Hepatic stellate cell (primary cell): ENCODE measurements at places on chromosomes 5 and 9.

GRCh38 chr5:52760695-52761366, 26.9 kb upstream of the ITGA1 start:
- no peak for DNase-seq

- DNase-seq = no peak
These were observed 17.9 kb upstream of the NDUFB6 start for GRCh38 chr9:32590898-32591297.

- DNase-seq = no peak
These were observed 149.8 kb downstream of the MACIR start for GRCh38 chr5:103408408-103408807.

GRCh38 chr5:171520300-171521174, 101.1 kb downstream of the FGF18 start:
- DNase-seq = no peak

DNA sequence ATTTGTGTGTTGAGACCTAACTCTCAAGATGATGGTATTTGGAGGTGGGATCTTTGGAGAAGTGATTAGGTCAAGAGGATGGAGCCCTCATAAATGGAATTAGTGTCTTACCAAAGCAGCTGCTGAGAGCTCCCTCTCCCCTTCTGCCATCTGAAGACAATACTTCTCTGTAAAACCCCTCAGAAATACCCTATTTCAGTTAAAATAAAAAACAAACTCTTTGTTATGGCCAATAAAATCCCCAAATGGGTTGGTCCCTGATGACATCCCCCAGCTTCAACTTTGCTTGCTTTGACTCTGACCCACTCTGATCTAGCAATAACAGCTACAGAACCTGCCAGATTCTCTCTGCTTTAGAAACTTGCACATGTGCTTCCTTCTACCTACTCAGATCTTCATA, 100.9 kb downstream of the SNCAIP start:
- DNase-seq = no peak

DNA sequence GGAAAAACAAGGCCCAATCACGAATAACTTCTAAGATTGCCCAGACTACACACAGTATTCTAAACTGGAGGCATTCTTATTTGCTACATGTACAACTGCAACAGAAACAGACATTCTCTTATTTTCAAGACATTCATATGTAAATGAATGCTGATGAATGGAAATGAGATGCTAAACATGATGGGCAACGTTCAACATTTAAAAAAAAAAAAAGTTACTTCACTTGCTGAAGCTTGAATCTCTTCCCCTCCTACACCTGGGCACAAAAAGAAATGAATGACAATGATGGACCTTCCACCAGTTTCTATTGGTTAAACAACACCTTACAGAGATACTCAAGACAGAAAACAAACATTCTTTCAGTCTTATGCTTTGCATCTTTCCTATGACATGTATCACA, 160.5 kb downstream of the BNC2 start:
- no peak for DNase-seq

- no peak for DNase-seq
These were observed 205.0 kb downstream of the CRB2 start for GRCh38 chr9:123561046-123561445.

DNA sequence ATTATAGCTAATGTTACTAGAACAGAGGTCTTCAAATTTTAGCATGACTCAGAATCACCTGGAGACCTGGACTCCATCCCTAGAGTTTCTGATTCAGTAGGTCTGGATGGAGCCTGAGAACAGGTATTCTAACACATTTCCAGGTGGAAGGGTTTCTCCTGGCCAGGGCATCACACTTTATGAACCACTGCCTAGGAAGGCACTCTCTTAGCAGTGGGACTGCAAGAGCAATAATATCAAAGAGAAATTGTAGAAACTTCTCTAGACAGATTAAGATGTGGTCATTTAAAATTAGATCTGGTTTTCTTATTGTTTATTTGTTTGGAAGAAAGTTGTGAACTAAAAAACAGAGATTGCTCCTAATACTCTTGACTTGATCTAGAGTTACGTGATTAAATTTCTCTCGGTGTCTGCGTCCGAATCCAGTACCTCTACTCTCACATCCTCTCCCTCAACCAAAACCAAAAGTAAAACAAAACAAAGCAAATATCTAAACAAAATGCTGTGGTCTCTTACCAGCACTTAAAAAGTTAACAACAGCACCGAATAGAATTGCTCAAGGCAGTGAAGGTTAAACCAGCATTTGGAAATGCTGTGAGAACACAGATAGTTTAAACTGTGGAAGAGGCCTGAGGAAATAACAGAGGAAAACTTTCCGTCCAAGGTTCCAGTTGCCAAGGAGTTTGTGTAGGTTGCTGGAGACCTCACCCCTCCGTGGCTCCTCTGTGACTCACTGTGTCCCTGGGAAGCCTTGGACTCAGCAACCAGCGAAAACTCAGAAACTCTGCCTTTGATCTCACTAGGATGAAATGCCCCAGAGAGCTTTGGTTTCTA, 193.4 kb downstream of the ARRDC3 start:
- DNase-seq = peak; percentile 51

DNA sequence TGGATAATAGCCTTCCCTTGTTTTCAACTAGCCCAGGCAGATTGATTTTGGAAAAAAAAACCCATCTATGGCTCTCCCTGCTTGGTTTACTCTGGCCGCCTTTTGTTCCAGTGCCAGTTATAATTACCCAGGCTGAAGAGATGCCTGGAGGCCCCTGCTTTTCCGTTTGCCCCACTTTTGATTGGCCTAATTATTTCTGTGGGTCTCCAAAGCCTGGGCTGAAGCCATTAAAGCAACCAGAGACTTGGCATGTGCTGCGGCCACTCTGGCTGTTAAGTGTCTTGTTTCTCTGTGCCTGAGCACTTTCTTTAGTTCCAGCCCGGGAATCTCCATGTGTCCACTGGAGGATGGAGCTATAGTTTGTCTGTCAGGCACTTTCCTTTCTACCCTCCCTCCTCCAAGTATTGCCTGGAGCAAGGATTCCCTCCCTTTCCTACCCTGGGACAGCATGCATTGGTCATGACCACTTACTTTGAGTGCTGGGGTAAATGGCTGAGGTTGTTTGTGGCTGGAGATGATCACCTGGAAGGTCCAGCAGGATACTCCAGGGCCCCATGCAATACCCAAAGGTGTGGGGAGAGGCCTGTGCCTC, 105.1 kb upstream of the CTSL start:
- DNase-seq = no peak

DNA sequence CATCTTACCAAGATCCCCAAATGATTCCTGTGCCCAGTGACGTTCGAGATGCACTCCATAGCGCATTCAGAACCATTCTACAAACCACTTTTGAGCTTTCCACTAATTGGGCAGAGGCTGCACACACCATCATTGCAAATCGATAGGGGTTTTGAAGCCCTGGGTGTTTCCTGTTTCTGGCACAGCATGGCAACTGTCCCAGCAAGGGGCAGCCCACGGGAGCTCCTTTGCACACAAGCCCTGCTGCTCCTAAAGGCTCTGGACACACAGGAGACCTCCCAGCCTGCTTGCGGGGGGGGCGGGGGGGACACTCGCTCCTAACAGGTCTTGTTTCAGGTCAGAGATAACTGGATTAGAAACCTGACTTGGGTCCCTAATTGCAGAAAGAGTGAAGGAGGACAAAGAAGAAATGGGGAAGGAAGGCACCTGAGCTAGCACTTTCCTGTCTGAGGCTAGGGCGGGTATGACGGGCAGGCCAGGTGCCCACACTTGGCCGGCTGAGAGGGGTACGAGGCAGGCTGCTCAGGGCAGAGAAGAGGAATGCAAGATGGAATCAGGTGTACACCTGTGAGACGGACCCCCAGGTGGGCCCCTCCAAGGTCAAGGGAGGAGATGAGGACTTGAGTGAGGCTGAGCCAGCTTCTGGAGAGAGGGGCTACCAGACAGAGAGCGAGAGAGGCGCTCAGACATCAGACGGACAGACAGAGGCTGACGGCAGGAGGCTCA, 820 bp downstream of the FBP1 start:
- DNase-seq = no peak

- no peak for DNase-seq
These were observed 30.4 kb downstream of the NUDT12 start for GRCh38 chr5:103532086-103532734.

- DNase-seq = no peak
These were observed 277.8 kb downstream of the PRELID2 start for GRCh38 chr5:145557345-145557744.

GRCh38 chr9:109579191-109579948, 81.3 kb upstream of the PTPN3 start:
- peak; percentile 25 for DNase-seq

GRCh38 chr5:78540335-78541085, 108.1 kb downstream of the LHFPL2 start:
- DNase-seq = no peak

GRCh38 chr9:123834889-123835562, 94.9 kb downstream of the DENND1A start:
- peak; percentile 8 for DNase-seq

- DNase-seq = no peak
These were observed 14.5 kb upstream of the SLC2A6 start for GRCh38 chr9:133493428-133493827.

DNA sequence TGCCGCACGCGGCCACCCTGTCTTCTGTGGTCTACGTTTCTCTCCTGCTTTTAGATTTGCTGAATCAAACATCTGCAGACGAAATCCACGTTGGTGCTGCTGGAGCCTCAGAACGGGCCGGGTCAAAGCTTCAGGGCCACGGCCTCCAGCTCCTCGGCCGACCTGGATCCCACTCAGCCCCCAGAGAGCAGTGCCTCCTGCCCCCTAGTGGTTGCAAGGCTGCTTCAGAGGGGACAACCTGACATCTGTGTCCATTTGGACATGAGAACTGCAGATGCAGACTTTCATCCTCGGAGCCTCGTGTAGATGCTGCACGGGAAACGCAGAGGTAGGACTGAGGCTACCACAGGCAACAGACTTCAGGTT, 23.0 kb upstream of the SLC6A3 start:
- DNase-seq = peak; percentile 37

DNA sequence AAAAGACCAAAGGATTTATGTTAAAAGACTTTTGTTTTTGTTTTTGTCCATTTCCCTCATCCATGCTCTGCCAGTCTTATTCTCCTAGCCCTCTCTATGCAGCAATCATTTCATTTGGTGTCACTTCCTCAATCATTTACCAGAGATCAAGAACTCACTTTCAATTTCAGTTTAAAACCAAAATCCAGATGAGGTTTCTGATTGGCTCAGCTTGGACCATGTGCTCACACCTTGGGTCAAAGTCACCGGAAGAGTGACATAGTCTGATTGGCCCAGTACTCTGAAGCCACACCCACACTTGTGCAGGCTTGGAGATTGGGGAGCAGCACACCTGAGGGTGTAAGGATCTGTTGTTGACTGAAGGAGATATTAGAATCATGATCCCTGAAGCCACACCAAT, 79.6 kb downstream of the TLR4 start:
- DNase-seq = no peak

DNA sequence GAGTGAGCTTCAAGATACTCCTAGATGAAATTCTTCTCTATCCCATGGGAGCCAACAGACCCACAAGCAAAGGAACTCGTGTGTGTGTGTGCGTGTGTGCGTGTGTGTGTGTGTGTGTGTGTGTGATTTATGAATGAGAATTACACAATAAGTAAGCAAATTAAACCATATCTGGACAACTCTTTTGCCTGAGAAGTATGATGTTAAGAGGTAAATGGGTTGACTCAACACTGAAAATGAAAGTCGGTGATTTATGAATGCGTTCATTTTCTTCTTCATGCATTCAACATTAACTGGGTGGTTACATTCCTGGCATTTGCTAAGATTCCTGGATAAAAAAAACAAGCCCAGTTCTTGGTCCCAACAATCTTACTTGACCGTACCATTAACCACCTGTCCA, 171.3 kb upstream of the ZNF462 start:
- DNase-seq = no peak

DNA sequence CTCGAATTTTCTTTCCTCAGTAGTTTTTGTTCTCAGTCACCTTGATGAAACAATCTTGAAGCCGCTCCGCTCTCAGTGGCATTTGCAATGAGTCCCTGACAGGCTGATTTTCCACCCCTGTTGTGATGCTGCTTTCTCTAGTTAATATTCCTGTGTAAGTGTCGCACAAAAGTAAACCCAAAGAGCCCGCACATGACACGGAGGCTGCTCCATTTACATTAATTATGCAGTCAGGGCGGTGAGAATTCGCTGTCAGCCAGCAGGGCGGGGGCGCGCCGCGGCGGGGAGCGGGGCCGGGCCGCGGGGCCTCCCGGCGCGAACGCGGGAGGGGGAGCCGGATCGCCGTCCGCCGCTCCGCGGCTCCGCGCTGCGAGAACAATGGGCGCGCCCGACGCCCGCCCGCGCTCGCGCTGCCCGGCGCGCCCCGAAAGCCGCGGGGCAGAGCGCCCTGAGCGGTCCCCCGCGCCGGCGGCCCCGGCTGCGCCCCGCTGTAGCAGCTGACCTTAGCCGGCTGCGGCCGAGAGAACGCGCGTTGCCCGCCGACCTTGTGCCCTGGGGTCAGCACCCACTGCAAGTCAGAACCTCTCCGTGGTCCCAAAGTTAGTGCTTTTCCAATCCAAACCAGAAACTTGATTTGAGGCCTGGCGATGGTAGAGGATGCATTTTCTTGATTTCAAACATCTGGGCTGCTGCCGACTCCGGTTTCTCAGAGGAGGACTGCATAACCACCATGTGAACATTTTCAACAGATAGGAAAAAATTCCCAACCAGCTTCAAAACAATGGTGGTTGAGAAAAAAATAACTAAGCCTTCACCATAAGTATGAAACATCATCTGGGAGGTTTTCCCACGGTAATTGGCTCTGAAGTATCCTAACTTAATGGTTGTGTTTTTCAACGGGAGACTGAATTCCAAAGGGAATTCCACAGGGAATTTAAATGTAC, 142.6 kb downstream of the PBX3 start:
- peak; percentile 13 for DNase-seq

DNA sequence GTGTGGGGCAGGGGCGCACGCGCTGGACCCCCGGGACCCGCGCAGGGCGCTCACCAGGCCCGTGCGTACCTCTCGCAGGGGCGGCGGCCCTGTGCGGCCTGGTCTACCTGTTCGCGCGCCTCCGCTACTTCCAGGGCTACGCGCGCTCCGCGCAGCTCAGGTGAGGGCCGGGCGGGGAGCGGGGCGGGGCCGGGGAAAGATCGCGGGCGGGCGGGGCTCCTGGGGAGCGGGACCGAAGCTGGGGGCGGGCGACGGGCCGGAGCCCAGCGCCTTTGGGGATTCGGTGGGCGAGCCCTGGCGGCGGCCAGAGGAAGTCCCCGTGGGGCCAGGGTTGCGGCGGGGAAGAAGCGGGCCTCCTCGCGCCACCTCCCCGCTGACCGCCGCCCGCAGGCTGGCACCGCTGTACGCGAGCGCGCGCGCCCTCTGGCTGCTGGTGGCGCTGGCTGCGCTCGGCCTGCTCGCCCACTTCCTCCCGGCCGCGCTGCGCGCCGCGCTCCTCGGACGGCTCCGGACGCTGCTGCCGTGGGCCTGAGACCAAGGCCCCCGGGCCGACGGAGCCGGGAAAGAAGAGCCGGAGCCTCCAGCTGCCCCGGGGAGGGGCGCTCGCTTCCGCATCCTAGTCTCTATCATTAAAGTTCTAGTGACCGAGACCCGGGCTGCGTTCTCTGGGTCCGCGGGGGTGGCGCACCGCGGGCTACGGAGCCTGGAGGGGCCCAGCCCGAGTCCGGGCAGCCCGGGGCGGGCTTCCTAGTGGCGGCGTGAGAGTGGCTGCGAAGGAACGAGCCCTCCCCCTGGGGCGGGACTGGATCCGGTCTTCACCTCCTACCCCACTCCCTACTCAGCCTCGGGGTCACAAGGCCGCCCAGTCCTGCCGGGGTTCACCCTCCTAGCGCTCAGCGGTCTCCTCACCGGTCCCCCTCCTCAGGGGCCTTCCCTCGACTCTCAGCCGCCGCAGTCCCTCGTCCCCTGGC, 2.4 kb downstream of the LTC4S start:
- DNase-seq = peak; percentile 84

GRCh38 chr5:151164687-151165392, 7.3 kb upstream of the ANXA6 start:
- peak; percentile 68 for DNase-seq

- DNase-seq = no peak
These were observed 7.1 kb upstream of the IFNA2 start for GRCh38 chr9:21392270-21392669.
